Activated CD4-positive, alpha-beta T cell treated with anti-CD3 and anti-CD28 coated beads, Interleukin-2, amount 10 ng/mL, durations not matched to agents 24 days and 14 days (primary cell): ENCODE measurements at places on chromosomes 13 and 19. TPM values are rescaled to one million over a fixed set of nuclear protein-coding genes. Genes with fewer than 3 reads are reported as not detected.

Gene MEIOSIN
- not detected in 2 replicates for total RNA-seq

Gene LAIR1
- total RNA-seq: 5.9 and 7.7 TPM in 2 replicates

Gene DCLK1
- not detected in 2 replicates for total RNA-seq

GRCh38 chr13:47455626-47456025 is 545.4 kb downstream of the SUCLA2 start:
- no peak overlapping the region for H3K27ac ChIP-seq
- no peak overlapping the region for H3K4me3 ChIP-seq
- no peak for DNase-seq
- no peaks in the 10 kb centered on the region for H3K27me3 ChIP-seq

- no peaks in the 10 kb centered on the region for H3K4me1 ChIP-seq
- no peak overlapping the region for H3K4me3 ChIP-seq
- no peak for DNase-seq
- peaks cover 13% of the 10 kb centered on the region for H3K27me3 ChIP-seq
These were observed 57.9 kb downstream of the THSD1 start for GRCh38 chr13:52348071-52348470.

GRCh38 chr19:16976446-16976845 is 50.2 kb downstream of the CPAMD8 start:
- H3K27ac ChIP-seq: no peak overlapping the region
- H3K27me3 ChIP-seq: no peaks in the 10 kb centered on the region
- no peak overlapping the region for H3K4me3 ChIP-seq
- no peaks in the 10 kb centered on the region for H3K4me1 ChIP-seq
- DNase-seq: no peak

GRCh38 chr13:72125561-72125960 is 258.6 kb upstream of the DACH1 start:
- no peaks in the 10 kb centered on the region for H3K4me1 ChIP-seq
- no peak for DNase-seq
- H3K36me3 ChIP-seq: no peaks in the 10 kb centered on the region
